Motor neuron (in vitro differentiated cells): ENCODE measurements at places on chromosomes 1 and 21. TPM values are rescaled to one million over a fixed set of nuclear protein-coding genes. Genes with fewer than 3 reads are reported as not detected.

NIBAN1 gene
- total RNA-seq: 0.18 and 3.2 TPM in 2 replicates

SLFNL1 gene
- total RNA-seq: 4.2 TPM in 2 replicates

UBASH3A gene
- 0.28 TPM in 1 of 2 replicates, not detected in the other for total RNA-seq

PLD5 gene
- 1.5 and 1.6 TPM in 2 replicates for total RNA-seq
